Panc1 (cell line): ENCODE measurements at places on chromosomes 1 and 21. TPM values are rescaled to one million over a fixed set of nuclear protein-coding genes. Genes with fewer than 3 reads are reported as not detected.

The ARL8A gene
- total RNA-seq: 62.6 TPM

- H3K27ac ChIP-seq: no peak overlapping the region
- no peak overlapping the region for H3K4me3 ChIP-seq
- no peaks in the 10 kb centered on the region for H3K36me3 ChIP-seq
- no peak for DNase-seq
Measured at GRCh38 chr21:34968414-34969333, 80.4 kb downstream of the RUNX1 start.

DNA sequence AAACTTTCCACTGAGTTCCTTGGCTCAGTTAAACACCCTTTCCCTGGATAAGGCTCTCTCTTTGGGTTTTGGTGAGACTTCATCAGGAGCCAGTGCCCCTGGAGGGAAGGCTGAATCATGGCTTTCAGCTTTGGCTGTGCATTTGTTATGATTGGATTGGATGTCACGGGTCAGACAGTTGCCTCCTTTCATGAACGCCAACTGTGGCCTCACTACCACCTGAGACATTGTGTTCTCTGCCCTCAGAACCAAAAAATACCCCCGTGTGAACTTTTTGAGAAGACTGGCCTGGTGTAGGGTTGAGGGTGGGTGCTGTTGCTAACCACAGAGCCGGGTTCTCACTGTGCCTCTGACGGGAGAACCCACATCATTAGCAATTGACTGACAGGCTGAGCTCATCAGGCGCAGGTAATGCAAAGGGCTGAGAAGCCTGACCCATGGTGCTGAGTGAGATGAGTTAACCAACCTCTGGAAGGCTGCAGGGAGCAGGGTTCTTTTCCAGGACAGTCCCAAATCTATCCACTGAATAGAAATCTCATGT is 65.6 kb downstream of the HHAT start:
- no peak for DNase-seq
- no peak overlapping the region for H3K27ac ChIP-seq
- no peak overlapping the region for H3K4me3 ChIP-seq
- no peaks in the 10 kb centered on the region for H3K27me3 ChIP-seq
- no peaks in the 10 kb centered on the region for H3K4me1 ChIP-seq

DNA sequence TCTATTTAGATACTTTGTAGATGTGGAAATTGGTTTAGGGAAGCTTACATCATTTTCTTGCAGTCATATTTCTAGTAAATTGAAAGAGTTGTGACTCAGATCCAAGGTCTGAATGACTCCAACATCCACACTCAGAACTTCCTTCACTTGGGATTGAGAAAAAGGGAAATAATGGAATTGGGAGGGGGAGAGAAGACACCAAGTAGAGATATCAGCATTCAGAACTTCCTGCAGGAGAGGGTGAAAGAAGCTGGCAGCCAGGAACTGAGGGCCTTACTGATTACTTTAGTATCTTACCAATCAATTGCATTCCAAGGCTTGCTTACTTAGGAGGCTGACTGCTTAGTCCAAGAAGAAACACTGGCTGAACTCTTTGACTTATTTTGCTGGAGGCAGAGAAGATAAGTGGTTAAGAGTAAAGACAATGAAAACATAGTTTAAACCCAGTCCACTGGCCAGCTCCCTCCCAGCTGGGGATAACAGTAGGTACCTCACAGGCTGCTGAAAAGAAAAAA is 21.7 kb downstream of the APP start:
- no peaks in the 10 kb centered on the region for H3K27me3 ChIP-seq
- H3K27ac ChIP-seq: peak overlapping the region; percentile 77
- no peak overlapping the region for H3K4me3 ChIP-seq
- peaks cover 2% of the 10 kb centered on the region; the same call in 1 of the 2 replicates for H3K36me3 ChIP-seq

The OR10Z1 gene
- total RNA-seq: not detected

DNA sequence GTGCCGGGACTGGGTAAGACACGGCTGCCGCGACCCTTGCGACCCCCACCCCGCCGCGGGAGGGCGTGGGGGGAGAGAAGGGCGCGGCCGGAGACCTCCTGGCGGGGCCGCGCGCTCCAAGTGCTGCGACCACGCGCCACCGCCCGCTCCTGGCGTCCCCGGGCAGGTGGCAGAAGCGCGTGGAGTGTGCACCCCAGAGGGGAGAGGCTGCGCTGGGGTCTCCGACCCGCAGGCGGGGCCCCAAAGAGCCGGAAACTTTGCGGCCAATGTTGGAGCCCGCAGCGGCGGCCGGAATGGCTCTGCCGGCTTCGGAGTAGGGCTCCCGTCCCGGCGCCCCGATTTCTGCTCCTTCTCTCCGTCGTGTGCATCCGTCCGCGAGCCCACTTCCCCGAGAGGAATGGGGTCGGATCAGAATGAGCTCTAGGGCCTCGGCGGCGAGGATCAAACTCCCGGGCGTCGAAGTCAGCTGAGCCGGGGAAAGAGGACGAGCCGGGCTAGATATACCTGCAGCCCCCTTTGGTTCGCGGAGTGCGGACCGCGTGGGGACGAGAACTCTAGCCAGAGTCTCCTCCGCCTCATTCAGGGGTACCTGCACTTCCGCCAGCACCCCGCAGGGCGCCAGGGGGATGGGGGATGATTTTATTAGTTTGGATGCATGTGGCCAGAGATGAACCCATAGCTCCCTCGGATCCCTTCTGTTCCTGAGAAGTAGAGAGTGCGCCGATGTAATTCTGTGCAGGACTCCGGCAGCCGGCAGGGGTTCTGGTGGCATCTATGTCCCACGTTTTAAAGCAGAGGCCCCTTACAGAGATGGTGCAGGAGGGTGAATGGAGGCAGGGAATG is 751 bp downstream of the STUM start:
- DNase-seq: no peak
- no peak overlapping the region for H3K27ac ChIP-seq
- H3K4me3 ChIP-seq: peak overlapping the region; percentile 34
- peaks cover 9% of the 10 kb centered on the region for H3K4me1 ChIP-seq
- H3K27me3 ChIP-seq: peaks cover 41% of the 10 kb centered on the region
- no peaks in the 10 kb centered on the region for H3K36me3 ChIP-seq
